ENCODE measurements at places on chromosomes 6 and 20. TPM values are rescaled to one million over a fixed set of nuclear protein-coding genes. Genes with fewer than 3 reads are reported as not detected.
A peak's percentile ranks its signal among the peaks of the same experiment; 100 is the strongest.

GRCh38 chr6:167420858-167421766 is 96.2 kb downstream of the TTLL2 start:
- no peak for DNase-seq

GRCh38 chr6:22025468-22026163 is 271.2 kb downstream of the PRL start:
- DNase-seq, result peak; percentile 53

DNA sequence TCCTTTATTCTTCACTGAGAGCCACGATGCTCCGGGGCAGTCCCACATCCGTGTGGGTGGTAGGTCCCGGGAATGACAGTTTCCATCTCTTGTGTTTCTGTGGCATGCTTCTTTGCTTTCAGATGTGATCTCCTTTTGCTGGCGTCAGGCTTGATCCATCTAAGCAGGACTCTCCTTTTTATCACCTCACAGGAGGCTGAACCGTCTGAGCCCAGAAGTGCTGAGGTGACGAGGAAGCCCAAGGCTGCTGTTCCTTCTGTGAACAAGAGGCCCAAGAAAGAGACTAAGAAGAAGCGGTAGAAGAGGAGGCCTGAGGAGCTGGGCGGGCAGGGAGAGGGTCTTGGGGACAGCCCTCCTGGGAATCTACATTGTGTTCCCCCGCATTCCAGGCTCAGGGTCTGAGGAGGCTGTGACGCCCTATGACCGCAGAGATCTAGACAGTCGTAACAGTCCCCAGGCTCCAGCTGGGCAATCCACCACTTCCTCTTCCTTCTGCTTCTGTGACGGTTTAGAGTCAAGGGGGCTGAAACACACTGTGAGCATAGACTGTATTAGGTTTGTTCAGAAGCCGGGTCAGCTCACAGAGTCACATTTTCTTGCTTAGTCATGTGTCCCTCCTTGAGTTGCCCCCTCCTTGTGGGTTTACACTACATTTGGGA is 26.8 kb downstream of the MANBAL start:
- no peak for DNase-seq

GRCh38 chr6:118187568-118188164 is 280.6 kb downstream of the SLC35F1 start:
- DNase-seq, result peak; percentile 93

DNA sequence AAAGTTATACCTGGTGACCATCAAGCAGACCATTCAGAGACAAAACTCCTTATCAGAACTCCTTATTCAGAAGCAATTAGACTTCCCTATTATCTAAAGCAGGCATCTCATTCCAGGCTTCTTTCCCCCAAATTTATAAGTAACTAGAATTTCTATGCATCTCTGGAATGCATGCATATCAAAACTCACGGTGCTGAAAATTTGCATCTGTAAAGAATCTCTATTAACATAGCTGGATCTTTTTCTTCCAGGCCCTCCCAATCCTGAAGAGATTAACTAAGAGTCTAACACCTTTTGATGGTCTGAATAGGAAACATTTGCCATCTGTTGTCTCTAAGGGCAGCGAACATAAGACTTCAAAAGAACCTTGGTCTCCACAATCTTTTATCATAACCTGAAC is 22.8 kb upstream of the SLC52A3 start:
- no peak for DNase-seq

GRCh38 chr6:56807326-56807988 is 147.4 kb upstream of the BEND6 start:
- DNase-seq, result peak; percentile 15

DNA sequence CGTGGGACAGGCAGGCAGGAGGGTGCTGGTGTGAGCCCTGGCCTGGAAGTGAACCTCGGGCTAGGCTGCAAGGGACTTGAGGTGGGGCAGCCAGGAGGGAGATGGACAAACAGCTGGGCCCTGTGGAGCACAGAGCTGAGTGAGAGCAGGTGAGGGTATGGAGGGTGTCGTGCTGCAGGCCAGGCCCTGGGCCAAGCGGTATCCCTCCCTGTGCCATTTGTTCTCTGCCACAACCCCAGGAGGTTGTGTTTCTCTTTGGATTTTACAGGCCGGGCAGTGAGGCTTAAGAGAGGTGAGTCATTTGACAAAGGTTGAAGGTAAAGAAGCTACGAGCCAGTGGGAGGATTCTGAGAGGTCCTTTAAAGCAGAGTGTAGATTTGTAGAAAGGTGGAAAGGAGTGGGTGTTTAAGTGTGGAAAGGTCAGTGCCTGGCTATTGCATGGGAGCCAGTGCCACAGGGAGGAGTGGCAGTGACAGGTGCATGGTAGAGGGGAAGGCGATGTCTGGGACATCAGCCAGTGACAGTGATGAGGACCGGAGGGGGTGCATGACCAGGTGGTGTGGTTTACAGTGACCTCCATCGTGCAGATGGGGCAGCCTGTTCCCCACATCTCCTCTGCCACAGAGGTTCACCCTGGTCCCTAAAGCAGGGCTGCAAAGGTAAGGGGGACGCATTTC is 39.8 kb downstream of the GMPR start:
- DNase-seq, result no peak

GRCh38 chr6:30703821-30704220 is 13.0 kb upstream of the NRM start:
- no peak for DNase-seq

DNA sequence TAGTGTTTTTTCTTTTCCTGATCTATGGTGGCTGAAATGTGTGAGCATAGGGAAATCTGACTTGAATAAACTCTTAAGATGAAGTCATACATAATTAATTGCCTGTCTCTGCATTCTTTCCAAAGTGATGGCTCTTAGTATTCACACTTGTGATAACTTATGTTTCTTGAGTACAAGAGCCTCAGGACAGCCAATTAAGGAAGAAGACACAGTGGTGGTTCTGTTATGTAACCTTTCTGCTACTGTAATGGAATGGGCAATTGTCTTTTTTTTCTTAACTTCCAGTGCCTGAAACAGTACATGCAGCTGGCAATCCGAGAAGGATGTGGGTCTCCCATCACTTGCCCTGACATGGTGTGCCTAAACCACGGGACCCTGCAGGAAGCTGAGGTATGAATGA is 40.1 kb downstream of the RNF144B start:
- no peak for DNase-seq

GRCh38 chr6:35328108-35328723 is 14.1 kb upstream of the PPARD start:
- DNase-seq, result no peak

GRCh38 chr6:151698931-151699700 is 108.4 kb upstream of the ESR1 start:
- no peak for DNase-seq

MYBL2 gene
- 0.26 TPM for total RNA-seq

Measured in fibroblast of lung (primary cell).